Muscle of leg (tissue), 16 donors: ENCODE measurements at places on chromosomes 11 and 22. TPM values are rescaled to one million over a fixed set of nuclear protein-coding genes. Genes with fewer than 3 reads are reported as not detected.

Gene GGTLC3
- total RNA-seq = not detected

Gene P2RY6
- 0.53 TPM for total RNA-seq

Gene GAB4
- not detected for total RNA-seq

GRCh38 chr11:101866619-101867491, 48.0 kb upstream of the CEP126 start:
- DNase-seq = peak; percentile 53
- H3K4me1 ChIP-seq = no peaks in the 10 kb centered on the region
- H3K27ac ChIP-seq = no peak overlapping the region
- H3K4me3 ChIP-seq = no peak overlapping the region

- peaks cover 11% of the 10 kb centered on the region for H3K4me1 ChIP-seq
- H3K27me3 ChIP-seq = no peaks in the 10 kb centered on the region
- no peak overlapping the region for H3K27ac ChIP-seq
- peaks cover 66% of the 10 kb centered on the region for H3K36me3 ChIP-seq
- no peak overlapping the region for H3K4me3 ChIP-seq
Measured at GRCh38 chr22:37932401-37932800, 21.0 kb downstream of the C22orf23 start.

DNA sequence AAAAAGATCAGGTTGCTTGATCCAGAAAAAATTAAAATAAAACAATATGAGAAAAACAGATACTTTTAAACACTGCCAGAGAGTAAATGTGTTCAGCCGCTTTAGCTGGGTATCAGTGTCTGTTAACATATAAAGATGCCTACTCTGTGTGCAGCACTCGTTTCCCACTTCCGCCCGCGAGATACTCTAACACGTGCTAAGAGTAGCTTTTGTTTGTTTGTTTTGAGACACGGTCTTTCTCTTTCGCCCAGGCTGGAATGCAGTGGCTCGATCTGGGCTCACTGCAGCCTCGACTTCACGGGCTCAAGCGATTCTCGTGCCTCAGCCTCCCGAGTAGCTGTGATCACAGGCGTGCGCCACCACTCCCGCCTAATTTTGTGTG, 531 bp upstream of the MEN1 start:
- DNase-seq = no peak
- peaks cover 25% of the 10 kb centered on the region for H3K36me3 ChIP-seq
- H3K4me3 ChIP-seq = peak overlapping the region; percentile 98
- H3K27ac ChIP-seq = no peak overlapping the region

DNA sequence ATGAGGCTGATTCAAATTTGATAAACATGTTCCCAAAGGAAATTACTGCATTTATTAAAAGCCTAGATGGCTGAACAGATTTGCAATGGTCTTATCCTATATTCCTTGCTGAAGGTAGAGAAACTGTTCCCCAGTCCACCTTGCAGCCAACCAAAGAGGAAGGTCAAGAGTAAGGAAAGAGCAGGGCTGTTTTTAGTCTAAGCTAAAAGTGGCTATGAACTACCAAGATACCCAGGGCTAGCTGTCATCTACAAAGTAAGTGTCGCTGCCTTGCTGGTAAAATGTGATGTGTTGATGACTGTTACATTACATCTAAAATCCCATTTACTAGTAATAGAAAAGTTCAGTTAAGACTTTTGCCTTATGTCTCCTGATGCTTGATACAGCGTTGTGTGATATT, 290.1 kb upstream of the MPPED2 start:
- no peaks in the 10 kb centered on the region for H3K36me3 ChIP-seq
- H3K27me3 ChIP-seq = no peaks in the 10 kb centered on the region
- peaks cover 7% of the 10 kb centered on the region for H3K4me1 ChIP-seq
- H3K27ac ChIP-seq = peak overlapping the region; percentile 45
- DNase-seq = no peak

GRCh38 chr11:44138980-44139379, 43.5 kb downstream of the EXT2 start:
- peaks cover 2% of the 10 kb centered on the region for H3K36me3 ChIP-seq
- no peak overlapping the region for H3K27ac ChIP-seq
- peaks cover 10% of the 10 kb centered on the region for H3K4me1 ChIP-seq
- no peak overlapping the region for H3K4me3 ChIP-seq
- no peaks in the 10 kb centered on the region for H3K27me3 ChIP-seq
